MCF 10A (cell line): ENCODE measurements at places on chromosomes 1 and 21. TPM values are rescaled to one million over a fixed set of nuclear protein-coding genes. Genes with fewer than 3 reads are reported as not detected.
A peak's percentile ranks its signal among the peaks of the same experiment; 100 is the strongest.

Gene DHRS3
- total RNA-seq = 1.4 and 1.5 TPM in 2 replicates

Gene TMPRSS3
- total RNA-seq = 2.0 and 2.4 TPM in 2 replicates

Gene G0S2
- total RNA-seq = not detected in 2 replicates

Gene FCN3
- total RNA-seq = not detected in 2 replicates

Gene ZNF593OS
- not detected in 2 replicates for total RNA-seq

- no peaks in the 10 kb centered on the region for H3K4me1 ChIP-seq
- no peak for DNase-seq
- no peak overlapping the region for H3K4me3 ChIP-seq
- H3K27me3 ChIP-seq = no peaks in the 10 kb centered on the region
- H3K36me3 ChIP-seq = no peaks in the 10 kb centered on the region
These were observed 52.9 kb upstream of the CITED4 start for GRCh38 chr1:40914927-40915569.

DNA sequence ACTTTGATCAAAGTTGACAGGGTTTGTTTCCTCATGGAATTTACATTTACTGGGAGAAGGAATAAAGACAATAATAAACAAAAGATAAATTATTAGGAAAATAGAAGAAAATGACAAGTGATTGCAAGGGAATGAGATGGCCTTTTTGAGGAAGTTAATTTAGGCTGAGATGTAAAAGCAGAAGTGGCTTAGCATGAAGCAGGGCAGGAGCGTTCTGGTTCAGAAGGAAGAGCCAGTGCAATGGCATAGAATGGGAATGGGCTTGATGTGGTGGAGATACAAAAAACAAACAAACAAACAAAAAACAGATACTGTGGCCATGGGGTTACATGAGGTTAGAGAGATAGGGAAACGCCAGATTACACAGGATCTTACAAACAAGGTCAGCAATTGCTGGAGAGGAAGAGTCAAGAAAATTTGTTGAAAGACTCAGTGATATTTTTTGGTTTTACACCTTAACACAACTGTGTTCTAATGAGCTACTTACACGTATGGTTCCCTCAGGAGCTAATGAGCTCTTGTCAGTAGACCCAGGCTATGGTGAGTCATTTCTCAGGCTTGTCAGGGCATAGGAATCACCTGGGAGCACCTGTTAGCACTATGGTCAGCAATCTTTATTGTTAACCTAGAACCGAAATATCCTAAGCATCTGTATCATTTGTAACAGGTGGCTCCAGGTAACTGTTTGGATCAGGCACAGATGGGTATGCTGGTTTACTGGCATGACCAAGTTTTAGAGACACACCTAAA lies 8.7 kb upstream of the CADM3 start:
- DNase-seq = peak; percentile 77
- peaks cover 37% of the 10 kb centered on the region for H3K4me1 ChIP-seq
- H3K27ac ChIP-seq = no peak overlapping the region
- no peaks in the 10 kb centered on the region for H3K36me3 ChIP-seq

- peaks cover under 1% of the 10 kb centered on the region for H3K4me1 ChIP-seq
- H3K27ac ChIP-seq = no peak overlapping the region
- no peaks in the 10 kb centered on the region for H3K27me3 ChIP-seq
- H3K4me3 ChIP-seq = no peak overlapping the region
These were observed 52.1 kb upstream of the LGALS8 start for GRCh38 chr1:236471653-236472052.

- DNase-seq = no peak
- no peaks in the 10 kb centered on the region for H3K4me1 ChIP-seq
- no peak overlapping the region for H3K27ac ChIP-seq
- H3K4me3 ChIP-seq = no peak overlapping the region
These were observed 273.2 kb downstream of the GRIK3 start for GRCh38 chr1:36761113-36761512.

DNA sequence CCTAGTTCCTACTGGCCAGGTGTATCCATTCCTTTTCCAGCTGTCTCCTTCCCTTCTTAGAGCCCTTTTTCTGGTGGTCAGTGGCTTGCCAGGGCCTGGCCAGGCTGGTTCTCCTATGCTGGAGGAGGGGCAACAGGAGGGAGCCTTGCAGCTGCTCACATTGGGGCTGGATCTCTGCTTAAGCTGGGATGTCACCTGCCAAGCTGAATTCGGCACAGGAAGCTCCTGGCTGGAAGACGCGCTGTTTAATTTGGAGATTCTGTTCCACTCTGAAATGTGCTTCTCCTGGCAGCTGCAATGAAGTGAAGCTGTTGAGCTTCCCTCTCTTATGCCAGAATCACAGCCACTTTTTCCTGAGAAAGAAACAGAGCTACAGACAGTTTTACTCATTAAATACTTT lies 56.0 kb upstream of the POU3F1 start:
- H3K36me3 ChIP-seq = no peaks in the 10 kb centered on the region
- no peaks in the 10 kb centered on the region for H3K27me3 ChIP-seq
- no peaks in the 10 kb centered on the region for H3K4me1 ChIP-seq
- H3K27ac ChIP-seq = no peak overlapping the region
- DNase-seq = no peak
- H3K4me3 ChIP-seq = no peak overlapping the region

DNA sequence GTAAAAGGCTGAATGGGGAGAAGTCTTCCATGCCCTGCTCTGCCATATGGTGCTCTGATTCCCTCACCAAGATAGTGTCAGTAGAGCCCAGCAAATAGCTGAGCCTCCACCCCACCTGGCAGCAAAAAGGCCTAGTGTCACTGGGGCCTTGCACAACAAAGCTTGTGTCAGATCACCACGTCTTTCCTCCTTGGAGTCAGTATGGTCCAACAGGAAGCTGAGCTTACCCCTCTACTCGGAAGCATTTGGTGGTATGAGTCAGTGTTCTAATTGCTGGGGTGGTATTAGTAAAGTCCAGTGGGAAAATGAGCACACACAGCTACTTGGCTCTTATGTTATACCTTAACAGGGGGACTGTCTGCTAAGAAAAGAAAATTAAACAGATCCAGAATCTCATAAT lies 18.7 kb upstream of the RRP15 start:
- no peak overlapping the region for H3K27ac ChIP-seq
- H3K4me1 ChIP-seq = no peaks in the 10 kb centered on the region
- DNase-seq = peak; percentile 59
- H3K36me3 ChIP-seq = no peaks in the 10 kb centered on the region
- no peak overlapping the region for H3K4me3 ChIP-seq

- H3K36me3 ChIP-seq = peaks cover 23% of the 10 kb centered on the region
- H3K27me3 ChIP-seq = no peaks in the 10 kb centered on the region
- no peak overlapping the region for H3K27ac ChIP-seq
- H3K4me1 ChIP-seq = peaks cover 3% of the 10 kb centered on the region
These were observed 6.1 kb downstream of the SLC16A4 start for GRCh38 chr1:110384581-110385321.

DNA sequence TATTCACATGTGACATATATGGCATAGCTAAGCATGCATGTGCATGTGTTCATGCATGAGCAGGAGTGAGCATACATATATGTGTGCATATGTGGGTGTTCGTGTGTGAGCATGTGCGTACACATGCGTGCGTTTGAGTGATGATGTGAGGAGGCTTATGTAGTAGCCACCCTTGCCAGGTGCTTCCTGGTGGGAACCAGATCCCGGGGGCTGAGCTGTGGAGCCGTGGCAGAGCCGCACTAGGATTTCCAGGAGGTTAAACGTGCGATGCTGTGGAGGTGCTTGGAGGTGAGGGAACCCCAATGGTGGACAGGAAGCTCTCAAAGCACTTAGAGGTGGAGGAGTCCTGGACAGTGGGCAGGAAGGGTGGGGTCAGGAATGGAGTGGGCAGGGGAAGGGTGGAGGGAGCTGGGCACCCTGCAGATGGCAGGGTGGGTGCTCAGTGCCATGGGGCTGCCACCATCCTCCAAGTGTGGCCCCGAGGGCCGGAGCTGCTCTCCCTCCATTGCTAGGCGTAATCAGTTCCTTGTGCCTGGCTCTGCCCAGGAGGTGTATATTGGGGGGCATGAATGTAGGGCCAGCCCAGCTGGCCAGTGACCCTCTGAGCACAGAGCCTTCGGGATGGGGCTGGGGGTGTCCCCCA lies 48.5 kb downstream of the COL18A1 start:
- H3K36me3 ChIP-seq = peaks cover 5% of the 10 kb centered on the region
- H3K4me3 ChIP-seq = no peak overlapping the region
- H3K4me1 ChIP-seq = no peaks in the 10 kb centered on the region

GRCh38 chr1:48540587-48540986 lies 68.6 kb upstream of the SPATA6 start:
- DNase-seq = no peak
- no peak overlapping the region for H3K4me3 ChIP-seq
- H3K36me3 ChIP-seq = no peaks in the 10 kb centered on the region
- no peak overlapping the region for H3K27ac ChIP-seq

DNA sequence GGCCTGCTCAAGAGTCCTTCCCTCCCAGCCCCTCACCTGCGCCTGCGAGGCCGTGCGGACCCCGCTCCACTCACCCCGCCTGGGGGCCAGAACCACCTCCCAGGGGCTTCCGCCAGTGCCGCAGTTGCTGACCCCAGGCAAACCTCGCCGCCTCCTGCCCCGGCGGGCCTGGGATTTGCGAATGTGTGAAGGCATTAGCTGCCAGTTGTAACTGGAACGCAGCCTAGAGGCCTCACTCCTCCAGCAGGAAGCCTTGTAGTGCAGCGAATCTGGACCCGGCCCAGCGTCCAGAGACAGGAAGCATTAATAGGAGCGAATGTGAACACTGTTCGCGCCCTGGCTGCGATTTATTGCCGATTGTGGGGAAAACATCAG lies 140.9 kb upstream of the ARHGEF16 start:
- peaks cover 6% of the 10 kb centered on the region for H3K36me3 ChIP-seq
- peak; percentile 19 for DNase-seq
- H3K27ac ChIP-seq = no peak overlapping the region
- no peak overlapping the region for H3K4me3 ChIP-seq
- peaks cover 26% of the 10 kb centered on the region for H3K27me3 ChIP-seq

DNA sequence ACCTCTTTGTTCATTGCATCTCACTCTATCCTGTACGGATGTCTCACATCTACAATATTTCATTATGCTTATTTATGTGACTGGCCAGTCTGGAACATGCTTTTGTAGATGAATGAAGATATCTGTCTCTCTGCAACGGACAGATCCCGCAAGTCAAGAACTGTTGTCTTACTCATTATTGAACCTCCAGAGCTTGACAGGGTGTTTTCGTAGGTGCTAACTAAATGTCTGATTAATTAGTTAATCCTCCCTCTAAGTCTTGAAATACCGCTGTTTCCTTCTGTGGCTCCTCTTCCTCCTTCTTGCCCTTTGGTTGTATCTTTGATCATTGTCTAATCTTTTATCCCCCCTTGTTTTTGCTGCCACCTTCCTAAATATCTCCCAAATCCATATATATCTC lies 3.2 kb upstream of the C1orf162 start:
- no peaks in the 10 kb centered on the region for H3K27me3 ChIP-seq
- no peak overlapping the region for H3K4me3 ChIP-seq
- no peak for DNase-seq
- H3K4me1 ChIP-seq = no peaks in the 10 kb centered on the region
